Fibroblast of skin of left biceps (primary cell): ENCODE measurements at places on chromosomes 13 and 19.

DNA sequence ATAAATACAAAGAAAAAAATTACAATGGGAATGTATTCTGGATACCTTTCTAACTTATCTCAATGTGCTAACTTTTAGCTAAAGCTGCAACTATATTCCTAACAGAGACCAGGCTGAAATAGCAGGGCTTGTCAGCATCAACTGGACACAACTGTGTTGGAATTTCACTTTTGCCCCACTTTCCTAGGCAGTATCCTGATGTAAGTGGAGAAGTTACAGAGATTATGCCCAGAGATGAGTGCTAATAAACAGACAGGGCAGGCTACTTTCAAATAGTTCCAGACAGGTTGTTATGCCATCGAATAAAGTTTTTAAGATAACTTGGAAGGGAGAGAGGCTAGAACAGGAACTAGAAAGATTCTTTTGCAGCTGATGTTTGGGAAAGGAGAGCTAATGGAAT lies 201.9 kb downstream of the KCTD12 start:
- no peak for DNase-seq

- no peak for DNase-seq
Observed at GRCh38 chr13:47241446-47241845, 344.6 kb upstream of the HTR2A start.

DNA sequence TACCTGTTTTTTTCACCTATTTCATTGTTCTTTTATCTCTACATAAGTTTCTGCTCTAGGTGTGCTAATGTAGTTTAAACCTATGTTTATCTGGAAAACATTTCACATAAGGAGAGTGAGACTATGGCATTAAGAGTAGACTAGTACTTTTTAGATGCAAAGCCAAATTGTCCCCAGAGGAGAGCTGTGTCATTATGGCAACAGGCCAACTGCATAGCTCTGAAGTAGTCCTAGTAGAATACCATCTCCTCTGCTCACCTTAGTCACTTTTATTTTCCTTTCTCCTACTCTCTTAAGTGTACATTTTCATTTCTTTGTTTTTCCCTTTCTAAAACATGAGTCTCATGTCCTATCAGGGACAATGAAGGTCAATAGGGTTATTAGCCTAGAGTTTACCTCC lies 123.1 kb downstream of the ITGBL1 start:
- no peak for DNase-seq

DNA sequence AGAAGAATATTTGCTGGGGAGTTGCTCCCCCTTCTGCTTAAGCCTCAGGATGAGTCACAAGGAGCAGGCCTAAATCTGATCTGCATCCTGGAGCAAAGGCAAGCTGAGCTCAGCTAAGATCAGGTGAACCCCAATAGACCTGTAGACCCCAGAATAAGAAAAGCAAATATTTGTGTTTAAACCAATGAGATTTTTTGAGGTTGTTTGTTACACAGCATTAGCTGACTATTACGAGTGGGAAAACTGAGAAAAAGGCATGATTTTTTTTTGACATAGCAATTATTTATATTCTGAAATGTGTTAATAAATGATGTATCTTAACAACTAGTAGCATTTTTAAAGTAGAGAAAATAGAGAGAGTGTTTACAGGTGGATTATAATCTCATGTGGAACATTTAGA lies 45.1 kb downstream of the ADGRE3 start:
- no peak for DNase-seq

DNA sequence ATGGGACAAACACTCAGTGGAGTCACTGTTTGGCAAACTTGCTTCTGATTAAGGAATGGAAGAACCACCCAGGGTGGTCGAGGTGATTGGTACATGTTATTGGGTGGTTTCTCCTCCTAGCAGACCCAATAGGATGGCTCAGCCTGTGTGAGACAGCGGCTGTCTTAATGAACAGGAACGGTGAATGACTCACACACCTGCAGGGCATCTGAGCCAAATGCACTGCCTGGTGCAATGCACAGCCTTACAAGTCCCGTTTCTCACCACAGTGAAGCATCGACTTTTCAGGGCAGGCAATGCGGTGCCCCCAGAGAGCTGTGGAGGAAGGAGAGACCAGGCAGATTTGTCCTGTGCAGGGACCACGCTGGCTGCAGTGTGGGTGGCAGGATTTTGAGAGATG lies 238.5 kb downstream of the FGF9 start:
- no peak for DNase-seq

DNA sequence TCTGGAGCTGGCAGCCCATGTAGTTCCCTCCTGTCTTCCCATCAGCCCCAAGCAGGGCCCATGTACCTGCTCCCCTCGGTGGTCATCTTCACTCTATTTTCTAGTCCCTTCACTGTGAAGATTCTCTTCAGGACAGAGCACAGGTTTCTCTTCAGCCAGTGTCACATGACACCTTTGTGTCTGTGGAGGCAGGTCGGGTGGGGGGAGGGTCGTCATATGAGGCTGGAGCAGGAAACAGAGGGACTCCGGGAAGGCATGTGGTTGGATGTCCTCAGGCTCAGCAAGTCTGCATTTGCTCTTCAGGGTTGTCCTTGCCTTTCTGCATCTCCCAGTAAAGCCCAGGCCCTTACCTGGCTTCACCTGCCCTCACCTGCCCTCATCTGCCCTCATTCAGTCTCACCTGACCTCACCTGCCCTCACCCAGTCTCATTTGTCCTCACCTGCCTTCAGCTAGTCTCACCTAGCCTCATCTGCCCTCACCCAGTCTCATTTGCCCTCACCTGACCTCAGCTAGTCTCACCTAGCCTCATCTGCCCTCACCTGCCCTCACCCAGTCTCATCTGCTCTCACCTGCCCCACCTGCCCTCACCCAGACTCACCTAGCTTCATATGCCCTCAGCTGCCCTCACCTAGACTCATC lies 120.3 kb downstream of the ZDHHC20 start:
- no peak for DNase-seq

- no peak for DNase-seq
Observed at GRCh38 chr19:35425682-35426081, 22.4 kb upstream of the FFAR2 start.

GRCh38 chr19:53944933-53945332 lies 17.8 kb upstream of the CACNG8 start:
- no peak for DNase-seq

DNA sequence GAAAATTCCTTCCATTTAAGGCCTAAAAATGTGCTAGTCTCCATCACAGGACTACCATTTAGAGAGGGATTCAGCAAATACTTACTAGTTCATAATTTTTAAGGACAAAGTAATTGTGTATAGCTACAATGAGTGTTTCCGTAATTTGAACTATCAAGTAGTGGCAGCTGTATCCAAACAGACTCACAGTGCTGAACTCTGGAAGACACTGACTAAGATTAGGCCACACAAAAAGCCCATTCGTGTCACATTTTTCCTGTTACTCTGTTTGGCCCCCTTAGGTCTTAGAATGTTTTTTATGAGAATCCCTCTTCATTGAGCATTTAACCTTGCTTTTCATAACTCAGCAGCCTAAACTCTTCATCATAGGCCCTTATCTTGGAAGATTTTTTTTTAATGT lies 731.2 kb upstream of the PCDH9 start:
- DNase-seq, result no peak

DNA sequence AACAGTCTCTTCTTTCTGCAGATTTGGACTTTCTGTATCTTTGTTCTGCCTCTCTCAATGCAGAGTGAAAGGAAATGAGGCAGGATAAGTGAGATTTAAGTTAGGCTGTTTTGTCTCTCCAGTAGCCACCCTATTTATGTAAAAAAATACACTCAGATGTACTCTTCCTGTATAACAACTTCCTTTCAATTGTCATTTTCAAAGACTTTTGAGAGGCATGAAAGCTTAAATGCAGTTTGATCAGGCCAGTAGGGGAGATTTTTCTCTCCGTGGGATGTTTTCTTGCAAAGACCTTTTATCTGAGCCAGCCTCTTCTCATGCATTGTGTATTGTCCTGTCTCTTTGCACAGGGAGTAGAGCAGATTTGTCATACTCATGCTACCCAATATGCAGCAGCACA lies 166.8 kb downstream of the SLITRK5 start:
- DNase-seq, result no peak

GRCh38 chr13:101025925-101026324 lies 351.3 kb upstream of the TMTC4 start:
- no peak for DNase-seq

GRCh38 chr13:76980075-76980718 lies 11.7 kb upstream of the CLN5 start:
- no peak for DNase-seq

GRCh38 chr13:60242043-60242595 lies 78.4 kb upstream of the DIAPH3 start:
- no peak for DNase-seq

DNA sequence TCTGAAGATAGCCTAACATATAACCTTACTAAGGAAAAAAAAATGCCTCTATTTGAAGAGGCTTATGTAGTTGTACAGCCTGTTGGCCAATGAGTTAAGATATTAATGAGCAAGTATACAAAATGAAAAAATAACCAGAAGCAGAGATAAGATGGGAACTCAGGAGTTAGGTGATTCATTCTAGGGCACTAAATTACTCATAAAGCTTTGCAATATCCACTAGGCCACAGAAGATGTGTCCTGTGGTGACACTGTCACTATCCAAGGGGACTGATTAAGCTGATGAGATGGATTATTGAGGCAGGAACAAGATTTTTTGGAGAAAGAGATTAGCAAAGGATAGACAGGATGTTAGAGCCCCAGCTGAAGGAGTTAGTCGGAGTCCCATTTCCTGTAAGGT lies 99.6 kb downstream of the LIG4 start:
- no peak for DNase-seq

DNA sequence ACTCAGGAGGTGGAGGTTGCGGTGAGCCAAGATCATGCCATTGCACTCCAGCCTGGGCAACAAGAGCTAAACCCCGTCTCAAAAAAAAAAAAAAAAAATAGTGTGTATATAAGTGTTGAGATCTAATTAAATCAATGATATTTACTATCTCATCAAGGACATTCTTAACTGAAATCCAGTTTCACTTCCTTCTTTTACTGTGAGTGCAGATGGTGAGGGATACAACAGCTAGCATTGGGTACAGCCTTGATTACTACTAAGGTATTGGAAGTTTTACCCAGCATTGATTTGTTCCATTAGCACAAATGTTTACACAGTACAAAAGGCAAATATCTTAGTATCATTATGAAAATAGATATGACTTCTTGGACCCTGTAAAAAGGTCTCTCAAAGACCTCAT lies 546.6 kb downstream of the KCTD12 start:
- no peak for DNase-seq

DNA sequence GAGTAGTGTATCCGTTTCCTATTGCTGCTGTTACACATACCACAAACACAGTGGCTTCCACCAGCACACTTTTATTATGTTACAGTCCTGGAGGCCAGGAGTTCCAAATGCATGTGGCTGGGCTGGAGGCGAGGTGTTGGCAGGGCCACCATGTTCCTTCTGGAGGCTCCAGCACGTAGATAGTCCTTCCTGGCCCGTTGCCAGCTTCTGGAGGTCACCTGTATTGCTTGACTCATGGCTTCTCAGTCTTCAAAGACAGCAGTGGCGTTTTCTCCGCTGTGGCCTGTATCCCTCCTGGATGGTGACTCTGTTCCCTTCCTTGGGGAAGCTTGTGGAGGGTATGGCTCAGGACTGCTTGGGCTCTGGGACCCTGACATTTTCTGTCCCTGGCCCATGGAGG lies 15.2 kb downstream of the ZNF473 start:
- DNase-seq, result no peak

GRCh38 chr19:4730740-4731171 lies 7.1 kb upstream of the DPP9 start:
- no peak for DNase-seq

- no peak for DNase-seq
Observed at GRCh38 chr19:49565261-49565660, 15.1 kb downstream of the NOSIP start.

DNA sequence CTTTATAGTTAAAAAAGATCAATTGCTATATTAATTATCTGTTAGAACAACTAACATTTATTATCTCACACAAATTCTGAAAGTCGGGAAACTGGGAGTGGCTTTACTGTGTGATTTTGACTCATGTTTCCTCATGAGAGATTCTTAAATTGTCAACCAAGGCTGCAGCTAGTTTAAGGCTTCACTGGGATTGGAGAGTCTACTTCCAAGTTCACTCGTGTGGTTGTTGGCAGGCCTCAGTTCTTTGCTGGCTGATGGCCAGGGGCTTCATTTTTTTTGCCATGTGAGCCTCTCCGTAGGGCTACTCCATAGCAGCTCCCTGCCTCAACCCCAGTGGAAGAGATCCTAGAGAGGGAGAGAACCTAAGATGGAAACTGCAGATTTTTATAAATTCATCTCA lies 24.5 kb upstream of the LPAR6 start:
- DNase-seq, result no peak

- DNase-seq, result peak; percentile 73
Observed at GRCh38 chr13:109595471-109595870, 190.9 kb downstream of the IRS2 start.

- DNase-seq, result no peak
Observed at GRCh38 chr19:44647144-44647543, 3.4 kb downstream of the PVR start.

- no peak for DNase-seq
Observed at GRCh38 chr13:21055511-21056045, 5.8 kb downstream of the LATS2 start.

DNA sequence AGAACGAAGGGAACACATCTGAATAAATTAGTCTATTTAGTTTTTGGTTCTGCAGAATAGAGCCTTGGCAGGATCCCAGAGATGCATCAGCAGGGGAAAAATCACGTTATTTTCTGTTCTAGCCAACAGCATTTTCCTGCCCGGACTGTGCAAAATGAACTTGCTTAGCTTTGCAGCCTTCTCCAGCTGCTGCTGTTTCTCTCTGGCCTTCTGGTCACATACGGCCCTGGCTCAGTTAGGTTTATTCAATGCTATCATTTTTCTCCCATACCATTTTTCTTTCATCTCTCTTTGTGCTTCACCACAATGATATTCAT lies 110.4 kb upstream of the KL start:
- DNase-seq, result no peak

- DNase-seq, result no peak
Observed at GRCh38 chr19:56159009-56159559, 16.7 kb upstream of the GALP start.

DNA sequence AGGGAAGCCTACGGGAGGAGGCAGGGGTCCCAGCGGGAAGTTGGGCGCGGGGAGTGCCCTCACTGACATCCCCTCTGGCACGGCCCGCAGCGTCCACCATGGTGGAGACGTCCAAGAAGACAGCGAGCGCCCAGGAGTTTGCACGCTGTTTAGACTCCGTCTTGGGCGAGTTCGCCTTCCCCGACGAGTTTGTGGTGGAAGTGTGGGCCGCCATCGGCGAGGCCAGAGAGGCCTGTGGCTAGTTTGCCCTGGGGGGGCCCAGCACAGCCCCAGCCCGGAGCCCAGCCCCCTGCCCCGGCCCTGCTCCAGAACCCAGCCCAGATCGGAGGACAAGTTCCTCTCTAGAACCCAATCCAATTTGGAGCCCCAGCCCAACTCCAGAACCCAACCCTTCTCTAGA lies 4.7 kb downstream of the GIPC3 start:
- no peak for DNase-seq

GRCh38 chr19:55601084-55601483 lies 996 bp downstream of the ZNF524 start:
- DNase-seq, result no peak
